ENCODE measurements at places on chromosomes 11 and 22.

DNA sequence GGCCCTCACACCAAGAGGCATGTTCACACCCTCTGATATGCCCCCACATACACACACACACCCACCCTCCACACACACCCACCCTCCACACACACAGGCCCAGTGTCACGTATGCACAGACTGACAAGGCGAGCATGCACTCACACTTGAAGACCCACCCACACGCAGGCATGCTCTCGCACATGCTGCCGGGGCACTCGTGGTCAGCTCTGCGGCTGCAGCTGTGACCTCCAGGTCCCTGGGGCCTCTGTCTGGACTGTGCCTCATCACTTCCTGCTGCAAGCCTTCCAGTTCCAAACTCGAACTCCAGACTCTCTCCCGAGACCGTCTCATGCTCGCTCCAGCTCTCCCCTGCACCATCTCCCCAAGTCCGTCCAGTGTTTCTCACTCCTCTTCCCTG lies 9.5 kb downstream of the DCHS1 start:
- no peak for DNase-seq

DNA sequence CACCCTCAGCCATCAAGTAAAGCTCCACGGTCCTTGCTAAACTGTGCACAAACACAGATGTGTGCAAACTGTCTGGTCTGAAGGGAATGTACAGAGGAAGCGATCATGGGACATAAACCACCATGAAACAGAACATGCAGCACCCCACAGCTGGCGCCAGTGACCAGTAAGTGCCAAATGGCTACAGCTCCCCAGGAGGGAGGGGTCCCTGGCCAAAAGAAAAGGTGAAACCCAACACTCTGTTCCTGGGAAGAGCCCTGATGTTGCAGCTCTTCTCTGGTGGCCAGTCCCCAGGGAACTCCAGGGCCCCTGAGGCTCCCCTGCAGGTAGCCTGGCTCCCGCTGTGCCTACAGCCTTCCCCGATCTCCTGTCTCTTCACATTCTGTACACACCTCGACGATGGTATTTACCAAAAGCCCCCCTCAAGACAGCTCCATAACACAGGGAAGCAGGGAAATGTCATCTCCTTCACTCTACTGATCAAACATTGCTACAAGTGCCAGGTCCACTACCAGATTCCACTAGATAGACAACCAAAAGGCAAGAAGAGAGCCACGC lies 2.9 kb downstream of the DGCR6L start:
- no peak for DNase-seq

DNA sequence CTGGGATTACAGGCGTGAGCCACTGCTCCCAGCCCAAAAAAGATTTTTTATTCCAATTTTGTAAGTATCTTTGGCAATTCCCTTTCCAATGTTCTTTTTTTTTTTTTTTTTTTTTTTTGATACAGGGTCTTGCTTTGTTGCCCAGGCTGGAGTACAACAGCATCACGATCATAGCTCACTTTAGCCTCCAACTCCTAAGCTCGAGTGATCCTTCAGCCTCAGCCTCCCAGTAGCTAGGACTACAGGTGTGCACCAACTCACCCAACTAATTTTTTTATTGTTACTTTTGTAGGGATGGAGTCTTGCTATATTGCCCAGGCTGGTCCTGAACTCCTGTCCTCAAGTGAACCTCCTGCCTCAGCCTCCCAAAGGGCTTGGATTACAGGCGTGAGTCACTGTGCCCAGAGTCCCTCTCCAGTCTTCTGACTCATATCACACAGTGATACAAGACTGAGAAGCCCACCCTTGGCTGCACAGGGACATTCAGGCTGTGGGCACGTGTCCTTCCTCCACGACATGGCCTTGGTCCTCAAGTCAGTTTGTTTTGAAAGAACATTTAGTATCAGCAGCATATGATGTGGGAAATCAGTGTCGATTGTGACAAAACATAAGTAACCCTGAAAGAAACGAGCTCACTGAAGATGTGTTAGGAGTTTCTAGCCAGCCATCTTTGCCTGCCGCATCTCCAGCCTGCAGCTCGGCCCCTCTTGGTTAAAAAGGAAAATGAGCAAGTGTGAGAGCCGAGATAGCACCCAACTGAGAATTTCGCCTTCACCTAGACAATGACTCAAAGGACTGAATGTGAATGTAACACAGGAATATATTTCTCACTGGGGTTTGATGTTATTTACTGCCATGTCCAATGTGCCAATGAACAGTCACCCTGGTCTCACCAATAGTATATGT lies 175.5 kb downstream of the MN1 start:
- no peak for DNase-seq

DNA sequence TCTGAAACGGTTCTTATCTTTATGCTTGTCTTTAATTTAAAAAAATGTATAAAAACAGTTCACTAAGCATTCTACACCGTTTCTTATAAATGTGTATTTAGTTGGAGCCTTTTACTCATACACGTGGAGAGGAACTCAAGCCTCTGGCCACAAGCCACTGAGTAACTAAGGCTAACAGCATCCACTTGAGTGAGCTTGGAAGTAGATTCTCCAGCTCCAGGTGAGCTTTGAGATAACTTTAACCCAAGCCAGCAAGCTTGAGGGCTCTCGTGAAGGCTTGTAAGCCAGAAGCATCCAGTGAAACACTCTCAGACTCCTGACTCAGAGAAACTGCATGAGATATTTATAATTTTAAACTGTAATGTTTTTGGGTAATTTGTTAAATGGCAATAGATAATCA lies 82.6 kb downstream of the ARHGAP20 start:
- no peak for DNase-seq

GRCh38 chr11:86578727-86579405 lies 93.5 kb downstream of the ME3 start:
- DNase-seq = no peak

GRCh38 chr11:830295-831117 lies 2.2 kb upstream of the CD151 start:
- peak; percentile 55 for DNase-seq

- no peak for DNase-seq
Measured at GRCh38 chr11:127259102-127259501, 258.5 kb upstream of the KIRREL3 start.

- no peak for DNase-seq
Measured at GRCh38 chr11:135022454-135022853, 610.4 kb upstream of the B3GAT1 start.

GRCh38 chr11:108496643-108497256 lies 1.4 kb downstream of the POGLUT3 start:
- DNase-seq = peak; percentile 8
